Astrocyte of the cerebellum (primary cell): ENCODE measurements at places on chromosomes 6 and 20.

DNA sequence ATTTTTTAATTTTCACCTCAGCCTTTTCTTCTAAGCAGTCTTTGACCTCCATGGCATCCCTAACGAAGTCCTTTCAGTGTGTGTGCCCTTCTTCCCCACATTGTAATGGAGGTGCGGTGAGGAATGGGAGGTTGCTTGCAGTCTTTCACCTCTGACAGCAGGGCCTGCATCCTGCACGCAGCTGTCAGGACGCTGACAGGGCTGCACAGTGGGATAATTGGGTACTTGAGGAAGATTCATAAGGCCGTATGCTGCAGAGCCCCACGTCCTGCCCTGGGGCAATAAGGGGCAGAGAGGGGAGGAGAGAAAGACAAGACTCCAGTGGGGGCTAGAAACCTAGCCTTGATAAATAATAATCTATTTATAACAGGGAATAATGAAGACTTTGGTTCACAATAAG is 184.7 kb downstream of the SAMD5 start:
- DNase-seq: no peak

GRCh38 chr6:154938221-154938580 is 56.9 kb upstream of the TIAM2 start:
- DNase-seq: no peak

- DNase-seq: no peak
Observed at GRCh38 chr6:98094696-98095095, 739.7 kb upstream of the POU3F2 start.

DNA sequence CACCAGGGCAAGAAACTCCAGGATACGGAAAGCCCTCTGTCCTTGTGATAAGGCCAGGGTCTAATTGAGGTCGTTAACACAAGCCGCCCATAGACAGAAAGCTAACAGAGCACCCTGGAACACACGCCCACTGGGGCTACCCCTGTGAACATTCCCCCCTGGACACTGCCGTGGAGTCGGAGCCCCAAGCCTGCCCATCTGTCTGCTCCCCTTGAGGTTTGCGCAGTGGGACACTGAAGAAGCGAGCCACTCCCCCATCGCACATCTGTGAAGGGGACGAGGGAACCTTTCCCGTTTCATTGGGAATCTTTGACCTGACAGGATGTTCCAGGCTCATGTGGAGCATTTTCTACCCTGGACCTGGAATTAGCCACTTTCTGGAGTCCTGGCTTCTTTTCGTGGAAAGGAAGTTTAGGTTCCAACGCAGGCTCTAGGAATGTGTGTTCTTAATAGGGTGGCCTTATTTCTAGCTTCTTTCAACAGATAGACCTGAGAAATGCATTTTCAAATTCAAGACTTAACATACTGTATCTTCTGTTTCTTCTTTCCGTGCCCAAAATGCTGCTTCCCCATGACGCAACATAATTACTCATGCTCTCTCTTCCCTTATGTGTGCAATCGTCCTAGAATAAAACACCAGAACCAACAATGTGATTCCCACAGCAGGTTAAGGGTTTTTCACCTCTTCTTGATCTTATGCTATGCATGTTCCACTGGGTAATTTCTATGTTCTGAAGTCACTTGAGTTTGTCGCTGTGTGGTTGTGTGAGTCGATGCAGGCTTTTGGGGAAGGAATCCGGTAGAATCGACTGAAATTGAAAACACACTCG is 161.1 kb downstream of the ERMARD start:
- no peak for DNase-seq

DNA sequence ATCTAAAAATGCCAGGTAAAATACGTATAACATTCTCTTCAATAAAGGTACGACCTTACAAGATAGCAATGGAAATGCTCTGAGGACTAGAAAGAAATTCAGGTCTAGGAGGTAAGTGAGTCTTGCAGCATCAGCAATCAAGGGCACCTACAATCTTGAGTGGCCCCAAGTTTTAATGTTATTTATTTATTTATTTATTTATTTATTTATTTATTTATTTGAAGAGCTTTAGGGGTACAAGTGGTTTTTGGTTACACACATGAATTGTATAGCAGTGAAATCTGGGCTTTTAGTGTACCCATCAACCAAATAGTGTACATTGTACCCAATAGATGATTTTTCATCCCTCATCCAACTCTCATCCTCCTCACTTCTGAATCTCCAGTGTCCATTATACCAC is 574.0 kb upstream of the POU3F2 start:
- no peak for DNase-seq

DNA sequence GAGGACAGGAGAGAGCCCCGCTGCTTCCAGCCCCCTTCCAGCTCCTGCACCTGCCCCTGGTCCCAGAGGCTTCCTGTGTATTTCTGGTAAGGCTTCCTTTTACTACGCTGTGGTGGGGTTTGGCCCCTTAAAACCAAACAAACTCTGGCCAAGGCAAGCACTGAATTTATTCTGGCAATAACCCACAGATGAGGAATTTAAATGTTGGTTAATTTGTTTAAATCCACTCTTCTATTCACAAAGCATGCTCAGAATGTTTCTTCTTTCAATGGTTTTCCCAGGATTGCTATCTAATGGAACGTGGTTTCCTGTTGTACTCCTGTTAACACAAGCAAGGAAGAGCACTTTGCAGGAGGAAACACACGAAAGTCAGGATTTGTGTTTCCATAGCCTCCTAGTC is 236.5 kb upstream of the FOXQ1 start:
- DNase-seq: no peak
